Stimulated activated CD4-positive, alpha-beta T cell treated with anti-CD3 and anti-CD28 coated beads, Interleukin-1b, Interleukin-23, amount 100 ng/mL, for 48 hours (primary cell): ENCODE measurements at places on chromosomes 2 and 18.
A peak's percentile ranks its signal among the peaks of the same experiment; 100 is the strongest.

- DNase-seq: no peak
Measured at GRCh38 chr18:11042247-11042646, 107.1 kb downstream of the PIEZO2 start.

GRCh38 chr2:145124085-145124484 lies 604.2 kb upstream of the ZEB2 start:
- DNase-seq: no peak

DNA sequence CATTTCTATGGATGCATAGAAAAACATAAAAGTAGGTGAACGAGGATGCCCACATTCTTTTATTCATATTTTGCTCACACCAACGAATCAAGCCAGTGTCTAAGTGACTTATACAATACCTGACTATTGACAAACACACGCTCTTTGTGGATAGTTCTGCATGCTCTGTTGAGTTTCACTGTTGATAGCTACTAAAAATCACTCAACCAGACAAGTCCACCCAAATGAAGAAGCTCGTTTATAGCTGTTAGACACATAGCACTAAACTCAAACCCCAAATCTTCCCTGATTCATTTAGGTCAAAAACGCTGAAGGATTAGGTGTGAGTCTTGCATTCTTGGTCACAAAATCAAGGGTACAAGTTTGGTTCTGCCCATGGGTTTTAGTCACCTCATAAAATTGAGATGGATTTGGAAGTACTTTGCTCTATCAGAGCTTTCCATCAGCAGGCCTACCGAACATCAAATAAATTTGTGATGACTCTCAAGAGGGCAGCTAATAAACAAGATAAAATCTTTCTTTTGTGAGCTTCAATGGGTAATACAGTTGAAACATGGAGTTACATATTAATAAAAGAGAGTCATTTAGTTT lies 92.7 kb upstream of the ETAA1 start:
- DNase-seq: no peak

DNA sequence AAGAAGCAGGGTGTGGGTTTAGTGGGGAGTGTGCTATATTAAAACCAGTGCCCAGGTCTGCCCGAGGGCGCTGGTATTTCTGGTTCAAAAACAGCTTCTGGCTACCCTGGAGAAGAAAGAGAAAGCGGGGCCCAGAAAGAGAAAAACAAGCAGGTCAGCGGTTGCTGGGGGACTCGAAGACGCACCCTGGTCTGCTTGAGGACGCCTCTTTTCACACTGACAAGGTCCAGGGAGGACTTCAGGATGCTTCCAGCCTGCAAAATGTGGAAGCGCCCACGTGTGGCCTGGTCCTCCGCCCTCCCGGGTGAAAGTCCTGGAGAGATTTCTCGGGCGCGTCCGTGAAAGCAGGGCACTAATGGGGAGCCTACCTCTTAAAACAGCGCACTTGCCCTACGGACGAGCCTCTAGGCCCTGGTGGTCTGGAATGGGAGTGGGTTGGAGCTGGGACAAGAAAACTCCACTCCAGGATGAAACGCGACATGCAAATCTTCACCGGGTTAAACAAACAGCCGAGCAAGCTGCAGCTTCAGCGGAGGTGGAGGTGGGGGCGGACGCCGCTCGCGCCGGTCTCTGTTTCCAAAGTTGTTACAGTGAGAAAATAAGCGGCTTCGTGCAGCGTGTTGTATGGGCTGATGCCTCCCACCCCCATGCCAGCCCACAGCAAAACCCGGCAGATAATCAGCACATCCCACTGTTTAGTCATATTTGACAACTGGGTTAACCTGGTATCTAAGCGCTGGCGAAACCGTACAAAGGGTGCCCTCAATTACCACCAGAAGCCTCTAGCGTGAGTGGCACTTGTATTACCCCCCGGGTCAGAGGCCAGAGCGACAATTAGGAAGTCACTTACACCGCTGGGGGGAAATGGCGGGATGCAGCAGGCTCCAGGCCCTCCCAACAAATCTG lies 1.1 kb upstream of the SP9 start:
- no peak for DNase-seq

GRCh38 chr2:46353509-46353908 lies 56.3 kb downstream of the EPAS1 start:
- DNase-seq: no peak

DNA sequence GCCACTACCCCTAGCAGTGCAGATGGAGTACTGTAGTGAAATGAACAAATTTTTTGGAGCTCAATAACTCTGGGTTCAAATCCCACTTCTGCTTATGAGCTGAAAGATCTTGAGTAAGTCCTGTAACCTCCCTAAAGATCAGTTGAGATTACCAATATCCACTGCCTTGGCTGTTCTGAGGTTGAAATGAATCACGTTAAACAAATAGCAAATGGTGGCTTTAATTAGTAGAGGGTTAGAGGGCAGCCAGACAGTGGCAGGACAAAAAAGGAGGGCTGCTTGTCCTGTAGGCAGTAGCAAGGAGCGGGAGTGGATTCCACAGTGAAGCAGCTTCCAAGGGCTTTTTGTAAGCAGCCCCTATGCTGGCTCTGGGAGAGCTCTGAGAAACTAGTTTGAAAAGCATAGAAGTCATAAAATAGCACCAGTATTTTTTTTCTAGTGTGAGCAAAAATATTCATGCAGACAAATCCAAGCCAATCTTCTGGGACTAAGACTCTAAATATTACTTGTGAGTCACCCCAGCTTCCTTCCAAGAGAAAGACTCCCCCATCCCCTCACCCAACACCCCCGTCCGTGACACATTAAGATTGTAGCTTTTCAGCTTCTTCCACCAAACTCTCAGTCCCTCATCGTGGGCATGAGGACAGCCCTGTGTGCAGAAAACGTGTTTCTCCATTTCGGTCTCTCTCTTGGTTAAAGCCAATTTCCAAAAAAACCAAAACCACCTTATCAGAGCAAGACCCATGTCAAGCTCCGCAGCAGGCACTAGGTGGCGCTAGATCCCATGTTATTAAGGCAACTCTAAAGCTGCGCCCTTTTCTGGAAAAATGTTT lies 123.5 kb upstream of the LGALSL start:
- peak; percentile 71 for DNase-seq

- no peak for DNase-seq
Measured at GRCh38 chr2:220871909-220872308, 700.2 kb downstream of the EPHA4 start.

GRCh38 chr2:28394331-28394877 lies 1.7 kb downstream of the FOSL2 start:
- DNase-seq: no peak

- no peak for DNase-seq
Measured at GRCh38 chr18:59086522-59086921, 53.2 kb upstream of the SEC11C start.

DNA sequence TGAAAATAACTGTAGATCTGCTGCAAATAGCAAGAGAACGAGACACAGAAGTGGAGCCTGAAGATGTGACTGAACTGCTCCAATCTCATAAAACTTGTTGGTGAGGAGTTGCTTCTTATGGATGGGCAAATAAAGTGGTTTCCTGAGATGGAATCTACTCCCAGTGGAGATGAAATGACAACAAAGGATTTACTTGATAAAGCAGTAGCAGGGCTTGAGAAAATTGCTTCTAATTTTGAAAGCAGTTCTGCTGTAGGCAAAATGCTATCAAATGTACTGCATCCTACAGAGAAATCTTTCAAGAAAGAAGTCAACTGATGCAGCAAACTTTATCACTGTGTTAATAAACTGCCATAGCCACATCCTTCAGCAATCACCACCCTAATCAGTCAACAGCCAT lies 44.0 kb downstream of the RPRD1A start:
- DNase-seq: no peak

GRCh38 chr2:111685342-111685741 lies 198.7 kb downstream of the ANAPC1 start:
- no peak for DNase-seq

- DNase-seq: no peak
Measured at GRCh38 chr2:220293966-220294365, 666.5 kb downstream of the SLC4A3 start.

- DNase-seq: no peak
Measured at GRCh38 chr2:11024259-11024645, 112.5 kb downstream of the KCNF1 start.

- DNase-seq: no peak
Measured at GRCh38 chr18:25279133-25279532, 72.8 kb downstream of the ZNF521 start.

GRCh38 chr18:22507055-22507454 lies 89.3 kb upstream of the CTAGE1 start:
- DNase-seq: no peak

DNA sequence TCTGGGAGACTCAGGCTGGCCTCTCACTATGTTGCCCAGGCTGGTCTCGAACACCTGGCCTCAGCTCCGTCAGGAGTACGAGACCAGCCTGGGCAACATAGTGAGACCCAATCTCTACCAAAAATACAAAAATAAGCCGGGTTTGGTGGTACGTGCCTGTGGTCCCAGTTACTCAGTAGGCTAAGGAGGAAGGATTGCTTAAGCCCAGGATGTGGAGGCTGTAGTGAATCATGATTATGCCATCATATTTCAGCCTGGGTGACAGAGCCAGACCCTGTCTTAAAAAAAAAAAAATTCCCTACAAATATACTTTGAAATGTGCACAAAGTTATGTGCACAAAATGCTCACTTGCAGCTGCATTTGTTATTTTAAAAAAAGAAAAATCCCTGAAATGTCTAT lies 26.3 kb upstream of the AGAP1 start:
- no peak for DNase-seq

GRCh38 chr2:222950638-222951285 lies 89.9 kb downstream of the ACSL3 start:
- DNase-seq: no peak

DNA sequence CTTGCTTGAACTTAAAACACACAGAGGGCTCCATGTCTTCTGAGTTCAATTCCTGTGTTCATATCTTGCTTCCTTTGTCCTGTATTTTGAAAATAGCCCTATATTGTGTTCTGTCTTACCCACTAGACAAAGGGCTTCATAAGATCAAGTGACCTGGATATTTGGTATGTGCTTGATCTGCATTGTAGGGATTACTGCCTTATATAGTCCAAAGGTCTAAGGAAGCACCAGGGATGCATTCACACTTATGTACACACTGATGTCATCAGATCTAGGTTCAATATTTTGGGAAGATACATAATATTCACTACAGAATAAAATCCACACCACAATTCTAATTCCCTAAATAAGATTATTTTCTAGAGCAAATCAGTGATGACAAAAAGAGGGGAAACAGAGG lies 278.0 kb upstream of the KYNU start:
- no peak for DNase-seq

DNA sequence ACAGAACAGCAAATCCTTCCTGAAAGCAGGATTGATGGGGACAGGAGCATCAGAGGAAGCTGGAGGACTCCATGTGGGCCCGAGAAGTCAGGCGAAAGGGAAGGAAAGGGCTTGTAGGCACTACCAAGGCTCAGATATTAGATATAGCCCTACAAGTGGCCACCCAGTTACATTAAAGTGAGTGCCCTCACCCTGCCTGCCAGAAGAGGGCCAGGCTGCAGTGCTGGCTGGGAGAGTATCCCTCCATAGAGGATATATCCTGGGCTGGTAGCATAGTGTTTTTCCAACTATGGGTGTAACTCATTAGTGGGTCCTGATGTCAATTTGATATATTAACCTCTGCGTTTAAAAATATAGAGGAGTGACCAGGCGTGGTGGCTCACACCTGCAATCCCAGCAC lies 285.2 kb downstream of the MYCN start:
- DNase-seq: no peak

- DNase-seq: no peak
Measured at GRCh38 chr18:49168281-49168985, 217.7 kb upstream of the SMAD7 start.

- DNase-seq: no peak
Measured at GRCh38 chr2:238165288-238165921, 6.6 kb downstream of the ERFE start.

- DNase-seq: no peak
Measured at GRCh38 chr2:10432311-10433181, 15.6 kb downstream of the ODC1 start.

DNA sequence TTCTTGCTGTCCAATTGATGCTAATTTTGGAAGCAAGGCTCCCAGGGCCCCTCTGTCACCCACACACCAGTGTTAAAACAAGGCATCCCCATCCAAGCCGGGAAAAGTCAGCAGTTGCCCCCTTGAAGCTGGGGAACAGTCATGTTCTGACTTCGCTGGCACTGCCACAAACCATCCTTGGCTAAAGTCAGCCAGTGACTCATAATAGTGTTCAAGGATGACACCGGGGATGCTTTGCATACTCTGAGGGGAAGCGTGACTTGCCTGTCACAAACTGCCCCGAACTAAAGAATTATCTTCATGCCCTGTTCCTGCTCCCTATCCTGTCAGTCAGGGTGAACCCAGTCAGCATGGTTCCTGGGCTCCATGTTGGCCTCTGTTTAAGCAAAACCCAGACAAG lies 37.0 kb downstream of the TGFA start:
- DNase-seq: peak; percentile 14

- DNase-seq: peak; percentile 22
Measured at GRCh38 chr2:119387381-119388129, 20.8 kb downstream of the DBI start.

DNA sequence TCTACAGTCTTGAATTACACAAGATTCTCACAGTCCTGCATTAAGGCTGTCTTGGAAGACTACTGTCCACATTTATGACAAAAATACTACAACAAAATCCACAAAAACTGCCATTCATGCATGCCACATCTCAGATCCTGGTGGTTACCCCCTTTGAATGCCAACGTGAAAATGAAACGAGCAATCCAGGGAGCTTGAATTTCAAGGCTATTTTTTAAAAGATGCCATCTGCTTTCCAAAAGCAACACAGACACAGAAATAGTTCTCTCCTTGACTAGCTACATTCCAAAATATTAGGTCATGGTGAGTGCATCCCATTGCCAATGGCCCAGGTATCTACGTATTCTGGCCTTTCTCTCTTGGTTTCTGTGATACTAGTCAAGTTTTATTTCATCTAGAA lies 36.3 kb downstream of the IRS1 start:
- DNase-seq: no peak

DNA sequence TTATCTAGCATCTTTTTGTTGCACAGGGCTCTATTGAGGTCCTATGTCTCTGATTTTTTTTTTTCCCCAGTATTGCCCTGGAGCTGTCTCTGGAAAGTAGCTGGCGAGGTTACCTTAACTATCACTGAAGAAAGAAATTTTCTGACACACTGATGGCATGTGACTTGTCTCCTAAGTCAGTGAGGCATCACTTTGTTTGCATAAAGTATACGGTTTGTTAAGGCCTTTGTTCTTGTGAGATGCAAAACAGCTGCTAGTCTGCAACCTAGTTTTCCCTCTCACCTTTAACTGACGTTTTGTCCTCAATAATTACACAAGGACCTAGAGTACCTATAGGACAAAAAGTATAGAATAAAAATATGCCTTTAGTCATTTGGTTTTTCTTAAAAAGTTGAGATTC lies 41.8 kb downstream of the UBXN4 start:
- no peak for DNase-seq

GRCh38 chr18:49059028-49059834 lies 108.5 kb upstream of the SMAD7 start:
- no peak for DNase-seq

- DNase-seq: no peak
Measured at GRCh38 chr18:10916387-10916786, 233.0 kb downstream of the PIEZO2 start.

DNA sequence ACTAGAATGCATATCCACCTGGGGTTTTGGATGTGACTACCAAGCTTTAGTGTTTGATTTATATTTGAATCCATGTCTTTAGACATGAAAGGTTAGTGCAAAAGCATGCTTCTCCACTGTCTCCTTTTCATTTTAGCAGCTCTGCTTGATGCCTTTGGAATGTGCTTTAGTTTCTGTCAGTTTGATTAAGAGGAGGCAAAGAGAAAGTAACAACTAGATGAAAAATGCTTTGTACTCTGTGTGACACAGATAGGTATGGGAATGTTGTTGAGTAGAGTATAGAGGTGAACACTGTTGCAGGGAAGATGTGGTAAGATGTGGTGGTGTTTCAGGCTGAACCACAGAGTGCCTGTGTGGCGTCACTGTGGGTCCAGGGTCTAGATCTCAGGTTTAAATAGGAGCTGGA lies 19.8 kb downstream of the PIK3C3 start:
- peak; percentile 6 for DNase-seq
